ENCODE measurements at places on chromosomes 7 and 10. TPM values are rescaled to one million over a fixed set of nuclear protein-coding genes. Genes with fewer than 3 reads are reported as not detected.
A peak's percentile ranks its signal among the peaks of the same experiment; 100 is the strongest.

GRCh38 chr10:124436191-124436638, 13.6 kb downstream of the NKX1-2 start:
- DNase-seq: no peak

The CUL2 gene
- 40.6 TPM for total RNA-seq

The TMEM225B gene
- not detected for total RNA-seq

The EVX1 gene
- total RNA-seq: not detected

DNA sequence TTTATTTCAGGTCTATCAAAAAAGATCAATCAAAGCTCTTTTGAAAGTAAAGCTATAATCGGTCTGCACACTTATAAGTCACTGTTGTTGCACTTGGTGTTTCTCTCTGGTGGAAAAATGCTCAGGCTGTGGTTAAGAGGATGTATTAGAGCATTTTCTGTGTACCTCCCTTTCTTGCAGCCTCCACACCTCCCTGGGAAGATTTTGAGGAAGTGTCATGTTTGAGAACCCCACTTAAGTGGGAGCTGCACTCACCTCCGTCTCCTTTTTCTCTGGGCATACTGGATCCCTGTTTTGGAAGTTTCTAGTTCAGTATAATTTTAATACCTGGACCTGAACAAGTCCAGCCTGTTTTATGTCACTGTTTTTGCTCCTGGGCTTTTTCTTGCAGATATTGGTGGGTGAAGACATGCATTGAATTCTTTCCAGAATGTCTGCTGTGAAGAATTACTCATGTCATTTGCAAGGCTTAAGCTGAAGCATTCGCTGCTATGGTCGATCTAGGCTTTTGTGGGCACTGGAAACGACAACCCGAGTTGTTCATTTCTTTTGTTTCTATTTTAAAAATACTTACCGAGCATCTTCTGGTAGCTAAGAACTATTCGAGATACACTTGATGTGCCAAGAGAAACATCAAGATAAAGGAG, 36.6 kb downstream of the TCF7L2 start:
- no peak for DNase-seq

GRCh38 chr10:83706120-83706519, 433.2 kb upstream of the GHITM start:
- no peak for DNase-seq

- no peak for DNase-seq
Observed at GRCh38 chr7:139340808-139341057, 404 bp upstream of the FMC1 start.

The NUDT13 gene
- total RNA-seq: 4.5 TPM

GRCh38 chr10:93027508-93027907, 33.1 kb upstream of the CYP26C1 start:
- DNase-seq: no peak

The AGR2 gene
- not detected for total RNA-seq

DNA sequence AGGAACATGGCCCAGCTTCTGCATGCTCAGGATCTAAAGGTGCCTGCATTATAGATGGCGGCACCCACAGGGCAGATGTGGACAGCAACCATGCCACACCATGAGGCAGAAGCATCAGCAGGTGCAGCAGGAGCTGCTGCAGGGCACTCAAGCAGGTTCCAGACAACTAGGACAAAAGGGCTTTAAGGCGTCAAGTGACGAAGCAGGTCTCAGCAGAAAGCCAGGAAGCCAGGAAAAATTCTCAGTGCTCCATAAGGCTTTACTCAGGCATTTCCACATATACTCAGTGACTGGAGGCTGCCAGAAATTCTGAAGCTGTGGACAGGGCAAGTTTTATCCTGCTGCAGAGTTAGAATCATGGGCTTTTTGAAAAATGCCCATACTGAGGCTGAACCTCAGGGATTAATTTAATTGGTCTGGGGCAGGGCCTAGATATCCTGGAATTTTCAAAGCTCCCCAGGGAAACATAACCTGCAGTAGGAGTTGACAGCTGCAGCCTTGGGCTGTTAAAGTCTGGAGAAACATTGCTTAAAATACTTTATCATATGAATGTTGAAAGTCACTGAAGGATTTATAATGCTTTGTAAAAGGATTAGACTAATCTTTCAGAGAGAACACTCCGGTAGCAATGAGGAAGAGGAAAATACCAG, 68.1 kb upstream of the RNF148 start:
- DNase-seq: no peak

GRCh38 chr7:38840736-38841460, 68.1 kb downstream of the VPS41 start:
- DNase-seq: no peak

DNA sequence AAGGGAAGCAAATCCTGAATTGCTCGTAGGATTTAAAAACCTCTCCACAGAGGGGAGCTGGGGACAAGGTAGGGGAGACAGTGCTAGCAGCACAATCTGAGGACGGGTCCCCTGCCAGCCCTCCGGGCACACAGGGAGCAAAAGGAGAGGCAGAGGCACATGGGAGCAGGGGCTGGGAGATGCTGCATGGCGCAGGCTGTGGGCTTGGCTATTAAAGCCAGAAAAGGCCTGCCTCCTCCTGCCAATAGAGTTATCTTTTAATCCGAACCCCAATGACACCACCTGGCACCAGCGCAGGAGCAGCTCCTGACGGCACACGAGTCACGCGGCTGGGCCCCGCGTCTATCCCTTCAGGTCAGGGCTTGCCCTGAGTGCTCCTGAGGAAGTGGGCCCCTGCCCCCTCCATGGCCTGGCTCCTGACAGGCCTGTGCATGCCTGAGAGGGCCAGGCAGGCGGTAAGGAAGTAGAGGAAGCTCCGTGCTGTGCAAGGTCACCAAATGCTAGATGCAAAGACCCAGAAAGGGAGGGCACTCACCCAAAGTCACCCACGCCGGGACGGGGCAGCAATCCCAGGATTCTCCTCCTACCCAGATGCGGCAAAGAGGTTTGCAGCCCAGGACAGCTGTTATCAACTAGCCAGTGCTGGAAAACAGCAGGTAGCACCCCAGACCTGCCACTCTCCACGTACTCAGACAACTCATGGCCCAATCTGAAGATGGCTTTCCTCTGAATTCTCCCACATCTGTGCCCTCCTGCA, 28.1 kb downstream of the DLG5 start:
- no peak for DNase-seq

The TFR2 gene
- total RNA-seq: not detected

The JAKMIP3 gene
- total RNA-seq: 2.0 TPM

DNA sequence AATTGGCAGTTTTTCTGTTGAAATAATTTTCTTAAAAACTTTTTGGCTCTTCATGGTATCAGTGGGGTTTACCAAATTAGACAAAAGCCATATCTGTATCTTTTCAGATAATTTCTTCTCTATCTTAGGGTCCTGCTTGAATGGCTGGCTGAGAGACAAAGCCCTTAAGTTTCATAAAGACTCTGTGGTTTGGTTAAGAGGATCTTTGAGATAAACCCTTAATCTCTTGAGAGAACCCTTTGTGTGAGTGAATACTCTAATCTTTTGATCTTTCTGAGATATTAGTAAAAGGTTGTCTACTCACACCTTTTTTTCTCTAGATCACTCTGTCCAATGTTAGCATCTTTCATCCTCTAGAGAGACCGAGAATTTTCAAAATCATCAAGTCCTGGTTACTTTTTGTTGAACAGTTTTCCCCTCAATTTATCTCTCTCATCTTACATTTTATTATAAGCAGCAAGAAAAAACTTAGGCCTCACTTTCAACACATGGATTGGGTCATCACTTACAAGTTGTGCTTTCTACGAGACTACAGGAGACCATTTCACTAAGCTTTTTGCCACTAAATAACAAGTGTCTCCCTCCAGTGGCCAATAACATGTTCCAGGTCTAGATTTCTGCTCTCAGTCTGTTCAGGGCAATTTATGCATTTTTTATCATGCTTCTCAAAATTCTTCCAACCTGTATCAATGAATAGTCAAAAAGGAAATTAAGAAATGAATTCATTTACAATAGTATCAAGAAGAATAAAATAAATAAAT, 28.4 kb downstream of the DNAJC9 start:
- no peak for DNase-seq

- DNase-seq: peak; percentile 76
Observed at GRCh38 chr7:140541513-140542227, 62.4 kb upstream of the MKRN1 start.

The ZNF365 gene
- not detected for total RNA-seq

The PHTF2 gene
- total RNA-seq: 22.3 TPM

DNA sequence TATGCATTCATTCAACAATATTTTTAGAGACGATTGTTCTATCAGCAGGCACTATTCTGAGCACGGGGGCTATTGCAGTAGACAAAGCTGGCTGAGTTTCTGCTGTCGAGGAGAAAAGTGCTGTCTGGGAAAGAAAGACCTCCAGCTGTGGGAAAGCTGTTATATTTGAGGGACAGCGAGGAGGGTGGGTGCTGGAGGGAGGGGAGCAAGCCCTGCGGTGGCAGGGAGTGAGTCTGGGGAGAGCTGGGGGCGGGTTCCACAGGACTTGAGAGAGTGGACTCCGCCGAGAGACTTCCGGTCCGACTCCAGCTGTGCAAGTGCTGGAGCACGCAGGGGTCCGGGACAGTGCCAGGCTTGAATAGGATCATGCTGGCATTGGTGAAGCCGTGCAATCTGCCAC, 602.1 kb upstream of the FOXK1 start:
- DNase-seq: no peak

GRCh38 chr7:143391462-143392404, 10.6 kb downstream of the ZYX start:
- peak; percentile 80 for DNase-seq

The PAX4 gene
- not detected for total RNA-seq

The MPP7 gene
- total RNA-seq: 15.3 TPM

DNA sequence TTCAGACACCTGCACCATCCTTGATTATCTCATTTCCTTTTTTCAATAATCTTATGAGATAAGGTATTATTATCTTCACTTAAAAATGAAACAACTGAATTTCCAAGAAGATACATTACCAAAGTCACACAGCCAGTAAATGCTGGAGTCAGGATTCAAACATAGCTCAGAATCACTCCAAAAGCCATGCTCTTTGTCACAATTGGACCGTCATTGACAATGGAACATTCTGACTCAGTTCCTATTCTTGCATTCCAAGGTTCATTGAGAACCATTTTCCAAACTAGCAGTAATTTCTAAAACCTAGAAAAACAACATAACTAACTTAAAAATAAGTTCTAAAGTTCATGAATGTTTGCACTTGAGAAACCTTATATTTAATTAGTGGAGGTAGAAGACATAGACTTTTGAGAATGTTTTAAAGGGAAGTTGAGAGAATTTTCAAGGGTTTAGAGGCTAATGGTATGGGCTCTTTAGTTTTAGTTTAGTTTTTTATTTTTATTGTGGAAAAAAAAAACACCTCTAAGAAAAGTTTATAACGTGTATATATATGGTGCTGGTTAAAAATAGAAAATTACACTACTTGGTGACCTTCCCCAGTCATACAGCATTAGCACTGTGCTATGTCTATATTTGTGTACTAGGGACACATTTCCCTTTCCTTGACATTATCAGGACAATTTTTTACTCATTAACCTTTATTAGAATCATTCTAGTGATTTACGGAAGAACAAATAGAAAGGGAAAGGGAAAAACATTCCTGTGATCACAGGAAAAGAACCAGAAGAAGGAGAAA, 30.9 kb downstream of the LGI1 start:
- DNase-seq: no peak

The TLX1 gene
- total RNA-seq: not detected

DNA sequence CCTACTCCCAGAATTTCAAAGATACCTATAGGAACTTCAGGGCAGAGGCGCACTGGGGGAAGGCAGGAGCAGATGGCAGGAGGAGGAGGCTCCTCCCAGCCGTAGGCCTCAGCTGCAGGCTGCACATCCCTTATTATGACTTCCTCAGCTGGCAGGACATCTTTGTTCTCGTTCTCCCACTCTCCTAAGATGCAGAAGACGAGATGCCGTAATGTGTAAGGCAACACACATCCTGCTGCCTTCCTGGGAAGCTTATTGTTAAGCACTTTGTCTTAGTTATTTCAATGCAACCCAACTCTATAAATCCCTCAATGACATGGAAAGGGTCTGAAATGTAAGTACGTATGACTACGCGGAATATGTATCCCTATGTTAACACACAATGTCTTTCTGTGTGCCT, 599.8 kb upstream of the MGMT start:
- no peak for DNase-seq

The MYL10 gene
- total RNA-seq: not detected

The PNLIP gene
- not detected for total RNA-seq

Data from left ventricle myocardium superior (tissue), 1 donor.